Motor neuron (in vitro differentiated cells): ENCODE measurements at places on chromosomes 12 and 14.
A peak's percentile ranks its signal among the peaks of the same experiment; 100 is the strongest.

DNA sequence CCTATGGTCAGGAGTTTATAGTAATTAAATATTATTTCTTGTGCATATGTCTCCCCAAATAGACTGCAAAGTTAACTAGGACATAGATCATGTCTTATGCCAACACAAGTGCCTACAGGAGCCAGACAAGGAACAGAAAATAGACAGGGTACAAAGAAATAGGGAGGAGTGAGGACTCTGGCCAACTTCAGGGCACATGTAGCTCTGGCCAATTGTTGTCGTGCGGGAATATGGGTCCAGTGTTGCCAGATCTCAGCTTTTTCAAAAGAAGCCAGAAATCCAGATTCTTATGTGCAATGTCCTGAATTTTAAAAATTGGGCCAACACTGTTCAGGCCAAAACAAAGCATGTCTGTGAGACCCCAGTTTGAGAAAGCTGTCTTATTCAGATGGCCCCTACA is 68.7 kb downstream of the RFX4 start:
- ATAC-seq = no peak

GRCh38 chr12:44626883-44627282 is 249.2 kb downstream of the NELL2 start:
- ATAC-seq = no peak

- ATAC-seq = no peak
Measured at GRCh38 chr14:29576927-29577326, 350.7 kb downstream of the PRKD1 start.

DNA sequence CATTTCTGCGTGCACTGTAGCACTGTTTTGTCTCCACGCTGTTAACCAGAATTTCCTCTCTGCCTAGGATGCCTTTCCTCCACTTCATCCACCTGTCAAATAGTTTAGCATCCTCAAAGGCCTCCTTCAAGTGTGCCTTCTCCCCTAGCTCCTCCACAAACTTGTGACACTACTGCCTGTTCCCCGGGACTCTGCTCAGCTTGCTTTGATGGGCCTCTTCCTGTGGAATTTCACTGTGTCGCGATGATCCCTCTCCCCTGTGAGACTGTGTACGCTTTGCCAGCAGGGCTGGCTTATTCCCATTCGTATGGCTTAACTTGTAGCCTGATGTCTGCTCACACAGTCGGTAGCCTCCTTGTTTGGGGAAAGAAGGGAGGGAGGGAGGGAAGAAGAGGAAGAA is 426.8 kb downstream of the VRK1 start:
- ATAC-seq = peak; percentile 32

- peak; percentile 61 for ATAC-seq
Measured at GRCh38 chr14:100297320-100298300, 8.6 kb downstream of the SLC25A29 start.

GRCh38 chr14:36626151-36626550 is 35.5 kb upstream of the PAX9 start:
- ATAC-seq = no peak

- ATAC-seq = no peak
Measured at GRCh38 chr14:89963288-89963978, 7.7 kb downstream of the TDP1 start.
